GM18507 (cell line): ENCODE measurements at places on chromosomes 5 and 9.

- no peak for DNase-seq
Observed at GRCh38 chr5:134053840-134054338, 49.1 kb upstream of the VDAC1 start.

- DNase-seq, result no peak
Observed at GRCh38 chr5:6261668-6262067, 116.7 kb downstream of the MED10 start.

- DNase-seq, result no peak
Observed at GRCh38 chr5:140219068-140219991, 44.3 kb downstream of the CYSTM1 start.

DNA sequence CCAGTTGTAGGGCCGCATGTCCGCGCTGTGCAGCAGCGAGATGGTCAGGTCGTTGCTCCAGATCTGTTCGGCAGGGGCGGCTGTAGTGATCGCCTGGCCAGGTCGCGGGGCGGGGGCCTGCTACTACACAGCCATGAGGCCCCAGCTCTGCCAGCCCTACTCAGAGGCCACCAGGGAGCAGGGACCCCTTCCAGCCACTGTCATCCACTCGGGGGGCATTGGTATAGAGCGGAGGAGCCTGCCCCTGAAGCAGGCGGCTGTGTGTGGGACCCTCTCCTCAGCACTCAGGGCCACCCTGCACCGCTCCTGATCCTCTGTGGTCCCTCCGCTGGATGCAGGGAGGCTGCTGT is 1.7 kb downstream of the FBXW5 start:
- DNase-seq, result no peak

DNA sequence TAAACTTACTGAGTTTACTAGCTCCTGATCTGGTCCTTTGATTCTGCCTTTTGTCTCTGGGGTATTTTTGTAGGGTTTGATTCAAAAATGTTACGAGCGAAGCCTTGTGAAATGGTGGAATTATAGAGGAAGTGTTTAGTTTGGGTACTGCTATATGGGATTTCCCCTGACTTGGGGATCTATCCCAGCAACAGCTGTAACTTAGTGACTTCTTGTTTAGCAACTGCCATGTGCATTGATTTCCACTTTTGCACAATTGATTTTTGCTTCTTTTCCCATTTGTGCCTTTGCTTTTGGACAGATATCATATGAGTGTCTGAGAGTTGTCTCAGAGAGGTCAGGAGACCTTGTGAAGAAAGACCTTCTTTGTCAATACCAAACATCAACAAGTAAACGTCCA is 248.5 kb upstream of the DAP start:
- DNase-seq, result no peak

DNA sequence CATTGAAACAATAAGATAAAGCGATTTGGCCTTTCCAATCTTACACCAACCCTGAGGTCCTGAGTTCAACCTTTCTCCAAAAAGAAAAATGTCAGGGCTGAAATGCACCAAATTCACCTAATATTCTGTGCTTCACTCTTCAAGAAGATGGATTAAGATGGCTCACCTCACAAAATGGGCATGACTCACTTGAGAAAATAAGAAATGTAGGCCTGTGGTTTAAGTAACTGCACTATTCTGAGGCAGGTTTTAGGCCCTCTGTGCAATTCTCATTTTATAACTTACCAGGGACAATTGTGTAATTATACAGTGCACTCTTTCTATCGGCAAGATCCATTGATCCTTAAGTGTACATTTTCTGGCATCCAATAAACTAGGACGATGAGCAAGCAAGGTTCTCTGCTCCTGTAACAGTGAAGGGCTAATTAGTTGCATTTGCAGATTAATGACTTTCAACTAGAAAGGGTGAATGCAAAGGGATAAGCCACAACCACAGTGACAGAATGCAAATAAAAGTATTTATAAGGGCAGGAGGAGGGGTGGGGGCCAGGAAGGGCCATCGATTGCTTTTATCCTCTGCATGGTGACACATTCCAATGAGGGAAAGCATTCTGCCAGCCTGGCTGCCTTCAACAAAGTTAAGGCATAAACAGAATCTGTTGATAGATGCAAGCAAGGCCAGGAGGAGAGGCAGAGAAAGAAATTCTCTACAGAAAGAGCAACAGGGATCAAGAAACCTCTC is 214.5 kb downstream of the CAAP1 start:
- no peak for DNase-seq

GRCh38 chr9:101434998-101435397 is 576 bp downstream of the ALDOB start:
- DNase-seq, result no peak

- DNase-seq, result no peak
Observed at GRCh38 chr5:170107674-170108073, 2.0 kb downstream of the FOXI1 start.

DNA sequence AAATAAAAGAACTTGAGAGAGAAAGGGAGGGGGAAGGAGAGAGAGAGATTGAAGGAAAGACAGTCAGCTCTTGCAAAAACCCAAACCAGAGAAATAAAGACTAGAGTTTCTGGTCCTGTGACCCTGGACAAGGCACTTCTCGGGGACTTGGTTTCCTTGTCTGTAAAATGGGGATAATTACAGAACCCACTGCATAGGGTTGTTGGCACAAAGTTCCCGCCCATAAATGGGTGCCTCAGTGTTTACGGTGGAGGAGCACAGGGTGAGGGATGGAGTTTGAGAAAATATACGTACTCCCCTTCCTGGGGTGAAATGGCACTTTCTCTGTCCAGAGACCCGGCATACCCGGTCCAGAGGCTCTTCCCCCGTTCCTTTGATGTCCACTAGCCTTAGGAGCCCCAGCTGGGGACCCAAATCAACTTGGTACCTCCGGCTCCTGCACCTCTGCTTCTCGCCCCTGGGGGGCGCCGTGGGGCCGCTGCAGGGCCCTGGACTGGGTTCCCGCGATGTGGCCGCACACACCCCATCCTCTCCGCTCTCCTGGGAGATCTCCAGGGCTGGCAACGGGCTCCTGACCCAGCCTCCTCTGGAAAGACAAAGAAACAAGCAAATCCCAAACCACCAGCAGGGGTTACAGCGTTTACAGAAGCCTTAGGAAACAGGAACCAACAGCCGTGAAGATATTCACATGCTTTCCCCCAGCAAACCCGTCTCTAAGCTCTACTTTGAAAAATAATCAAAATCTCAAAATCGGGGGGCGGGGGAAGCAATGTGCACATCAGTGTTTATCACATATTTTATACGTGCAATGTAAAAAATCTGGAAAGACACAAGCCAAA is 26.3 kb downstream of the PTGES start:
- DNase-seq, result peak; percentile 62

- no peak for DNase-seq
Observed at GRCh38 chr5:39689919-39690318, 265.1 kb upstream of the DAB2 start.

- no peak for DNase-seq
Observed at GRCh38 chr9:137457406-137458193, 1.5 kb downstream of the NSMF start.

DNA sequence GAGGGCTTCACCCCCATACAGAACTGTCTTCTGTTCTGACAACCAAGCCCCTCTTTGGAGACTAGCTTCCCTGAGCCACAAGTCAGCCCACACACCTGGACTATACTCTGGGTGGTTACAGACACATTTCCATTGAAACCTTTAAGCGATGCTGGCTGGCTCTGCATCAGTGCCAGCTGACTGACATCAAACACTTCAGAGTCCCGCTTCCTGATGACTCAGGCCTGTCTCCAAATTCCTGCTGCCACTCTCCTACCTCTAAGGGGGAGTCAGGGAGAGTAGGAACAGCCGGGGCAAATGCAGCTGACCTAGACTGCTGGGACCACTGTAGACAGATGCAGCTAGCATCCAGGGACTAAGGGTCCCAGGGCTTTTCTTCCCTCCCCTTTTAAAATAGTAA is 59.4 kb downstream of the SIL1 start:
- DNase-seq, result no peak

GRCh38 chr9:97110696-97111095 is 71.8 kb upstream of the CTSV start:
- DNase-seq, result no peak

DNA sequence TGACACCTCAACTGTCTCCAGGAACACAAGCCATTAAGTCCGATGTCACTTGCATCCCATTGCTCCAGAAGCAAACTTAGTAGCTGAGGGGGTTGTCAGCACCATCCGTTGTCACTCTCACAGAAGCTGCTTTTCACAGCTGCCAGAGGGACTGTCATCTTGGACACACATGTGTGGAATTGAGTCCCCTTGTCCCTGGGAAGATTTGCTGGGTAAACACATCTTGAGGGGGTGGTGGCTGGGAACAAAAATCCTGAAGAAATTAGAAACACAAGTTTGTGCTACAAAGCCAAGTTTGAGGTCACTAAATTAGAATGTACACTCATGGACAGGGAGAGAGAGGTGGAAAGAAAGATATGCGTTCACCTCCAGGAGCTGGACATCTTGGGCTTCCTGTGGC is 55.2 kb upstream of the ADRA1B start:
- DNase-seq, result no peak

GRCh38 chr9:86614871-86615849 is 260.9 kb upstream of the TUT7 start:
- no peak for DNase-seq

DNA sequence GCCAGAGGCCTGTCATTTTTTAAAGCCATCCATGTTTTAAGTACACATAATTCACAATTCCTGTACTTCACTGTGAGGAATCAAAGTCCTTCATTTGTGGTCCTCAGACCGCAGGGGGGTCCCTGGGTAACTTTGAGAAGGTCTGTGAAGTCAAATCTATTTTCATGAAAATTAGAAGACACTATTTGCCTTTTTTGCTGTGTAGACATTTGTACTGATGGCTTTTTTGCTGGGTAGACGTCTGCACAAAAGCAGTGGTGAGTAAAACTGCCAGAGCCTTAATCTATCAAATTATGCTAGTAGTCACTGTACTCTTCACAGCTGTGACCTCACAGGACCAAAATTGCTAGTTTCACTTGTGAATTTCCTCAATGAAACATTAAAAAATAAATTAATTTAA is 25.7 kb downstream of the PRUNE2 start:
- DNase-seq, result no peak

DNA sequence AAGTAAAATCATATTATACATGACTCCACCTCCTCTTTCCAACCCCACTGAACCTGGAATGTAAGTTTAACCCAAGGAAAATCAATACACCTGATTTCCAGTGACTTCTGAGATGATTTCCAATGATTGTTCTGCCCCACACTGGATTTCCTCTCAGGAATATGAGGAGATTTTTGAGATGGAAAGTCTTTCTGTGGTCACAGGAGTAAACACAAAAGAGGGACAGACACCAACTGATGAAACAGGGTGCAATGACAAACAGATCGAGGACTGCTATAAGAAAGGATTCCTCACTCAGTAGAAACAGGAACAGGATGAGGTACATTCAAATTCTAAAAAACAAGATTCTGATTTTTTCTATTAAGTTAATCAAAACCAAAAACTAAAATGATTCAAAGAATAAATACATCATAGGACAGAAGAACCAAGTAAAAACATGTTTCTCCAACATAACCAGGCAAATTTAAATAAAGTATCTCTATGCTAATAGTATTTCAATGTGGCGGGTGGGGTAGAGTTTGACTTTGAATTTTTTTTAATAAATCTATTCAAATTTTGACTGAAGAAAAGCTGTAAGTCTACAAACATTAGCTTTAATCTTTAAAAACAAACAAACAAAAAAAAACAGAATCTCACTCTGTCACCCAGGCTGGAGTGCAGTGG is 42.1 kb downstream of the DTWD2 start:
- no peak for DNase-seq

- peak; percentile 35 for DNase-seq
Observed at GRCh38 chr5:78360924-78361630, 660 bp downstream of the SCAMP1 start.

DNA sequence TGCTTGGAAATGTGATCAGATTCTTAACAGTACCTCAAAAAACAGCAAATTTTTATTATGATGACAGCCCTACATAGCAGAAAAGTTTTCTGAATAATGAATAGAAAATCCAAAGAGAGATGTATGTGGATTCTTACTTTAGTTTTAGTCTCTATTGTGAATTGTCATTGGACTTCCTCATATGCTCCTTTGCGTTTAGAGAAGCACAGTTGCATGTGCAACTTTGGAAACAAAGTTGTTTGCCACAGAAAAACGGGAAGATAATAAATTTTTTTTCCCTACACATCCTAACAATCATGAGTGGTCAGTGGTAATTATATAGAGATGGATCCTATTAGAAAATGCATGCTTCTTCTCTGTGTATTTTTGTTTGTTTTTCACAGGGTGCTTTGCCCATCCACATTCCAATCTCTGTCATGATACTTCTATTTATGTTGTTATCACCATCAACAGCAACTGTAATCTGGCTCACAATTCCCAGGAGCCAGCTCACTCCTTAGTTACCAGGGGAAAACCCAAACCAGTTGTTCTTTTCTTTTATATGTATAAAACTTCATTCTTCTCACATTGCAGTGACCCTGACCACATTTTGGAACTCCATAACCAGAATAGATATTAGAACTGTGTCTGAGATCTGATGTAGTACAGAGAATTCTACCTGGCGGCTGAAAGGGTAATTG is 118.7 kb downstream of the NDUFS4 start:
- DNase-seq, result no peak

GRCh38 chr9:81826517-81826906 is 101.7 kb upstream of the SPATA31D4 start:
- no peak for DNase-seq

DNA sequence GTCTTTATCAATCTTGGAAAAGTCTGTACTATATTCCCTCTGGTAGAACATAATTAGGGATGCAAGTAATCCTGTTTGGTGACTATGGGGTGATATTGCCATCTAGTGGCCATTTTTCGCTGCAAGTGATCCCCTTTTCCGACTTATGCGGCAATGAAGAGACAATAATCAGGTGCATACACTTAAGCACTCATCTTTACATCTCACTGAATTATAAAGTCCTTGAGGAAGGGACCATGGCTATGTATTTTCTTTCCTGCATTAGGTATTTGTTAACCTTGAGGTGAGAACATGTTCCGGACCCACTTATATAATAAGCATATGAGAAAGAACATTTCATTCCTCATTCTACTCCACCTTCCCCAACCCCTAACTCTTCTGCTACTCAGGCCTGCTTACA is 19.6 kb upstream of the LIX1 start:
- DNase-seq, result no peak

- no peak for DNase-seq
Observed at GRCh38 chr5:91159647-91160046, 223.5 kb downstream of the ARRDC3 start.

DNA sequence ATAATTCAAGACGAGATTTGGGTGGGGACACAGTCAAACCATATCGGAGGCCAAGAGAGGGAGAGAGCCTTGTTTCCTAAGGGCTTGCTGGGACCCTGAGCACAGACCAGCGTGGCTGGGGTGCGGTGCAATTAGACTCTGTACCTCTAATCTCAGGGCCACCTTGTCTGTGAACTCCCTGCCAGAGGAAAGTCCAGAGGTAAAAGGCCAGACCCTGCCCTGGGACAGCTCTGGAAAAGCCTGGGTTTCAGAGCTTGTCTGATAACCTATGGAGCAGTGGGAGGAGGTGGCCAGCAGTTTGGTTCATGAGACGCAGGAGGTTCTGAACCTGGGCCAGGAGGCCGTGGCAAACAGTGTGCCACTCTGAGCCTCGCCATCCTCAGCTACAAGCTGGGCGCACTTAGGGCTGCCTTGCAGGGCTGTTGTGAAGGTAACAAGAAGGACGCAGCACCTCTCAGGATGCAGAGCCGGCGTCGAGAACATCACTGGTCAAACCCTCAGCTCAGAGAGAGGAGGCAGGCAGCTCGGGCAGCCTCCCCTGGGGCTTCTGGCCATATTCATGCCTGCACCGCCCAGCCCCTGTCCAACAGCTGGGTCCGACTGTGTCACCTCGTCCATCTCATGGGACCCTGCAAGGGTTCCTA is 4.8 kb upstream of the DOLPP1 start:
- DNase-seq, result no peak

- no peak for DNase-seq
Observed at GRCh38 chr9:112011051-112011620, 114.5 kb downstream of the UGCG start.
